ENCODE measurements at places on chromosomes 11 and 22. TPM values are rescaled to one million over a fixed set of nuclear protein-coding genes. Genes with fewer than 3 reads are reported as not detected.

- DNase-seq: no peak
Observed at GRCh38 chr11:2468363-2469235, 23.8 kb downstream of the KCNQ1 start.

DNA sequence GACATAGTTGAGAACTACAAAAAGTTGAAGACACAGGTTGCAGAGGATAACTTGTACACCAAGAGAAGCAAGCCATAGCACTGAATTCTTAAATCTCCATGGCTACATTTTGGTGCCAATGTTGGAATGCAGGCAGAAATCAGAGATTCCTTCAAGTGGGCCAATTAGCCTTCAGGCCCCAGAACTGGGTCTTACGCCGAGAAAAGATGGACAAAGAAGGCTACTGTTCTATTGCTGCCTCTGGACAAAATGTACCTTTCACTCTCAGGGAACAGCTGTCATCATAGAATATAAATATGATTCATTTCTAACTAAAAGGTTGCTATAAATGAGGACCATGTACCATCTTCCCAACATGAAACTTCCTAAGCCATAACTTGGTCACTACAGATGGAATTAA lies 13.7 kb downstream of the TMEM216 start:
- DNase-seq: no peak

- no peak for DNase-seq
Observed at GRCh38 chr11:15750535-15751308, 605.6 kb downstream of the SOX6 start.

GRCh38 chr11:73664877-73665276 lies 18.5 kb downstream of the PLEKHB1 start:
- no peak for DNase-seq

GRCh38 chr11:74546752-74547151 lies 45.6 kb upstream of the POLD3 start:
- no peak for DNase-seq

DNA sequence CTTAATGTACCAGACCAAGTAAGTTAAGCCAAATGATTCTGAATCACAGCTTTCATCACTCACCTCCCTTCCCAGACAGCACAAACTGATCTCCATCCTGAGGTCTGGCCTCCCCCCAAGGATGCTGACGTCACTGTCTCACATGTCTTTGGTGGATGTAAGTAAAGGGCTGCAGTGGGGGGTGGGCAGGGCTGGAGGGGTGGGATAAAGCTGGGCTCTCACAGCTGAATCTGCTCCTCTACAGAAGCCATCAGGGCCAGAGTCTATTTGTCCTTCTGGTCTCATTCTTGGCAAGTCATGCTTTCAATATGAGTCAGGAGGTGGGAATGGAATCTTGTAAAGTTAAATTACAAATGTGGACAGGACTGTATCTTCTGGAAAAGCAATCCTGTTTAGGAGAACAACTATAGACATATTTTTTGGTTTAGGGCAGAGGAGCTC lies 32.7 kb downstream of the P4HA3 start:
- DNase-seq: no peak

- no peak for DNase-seq
Observed at GRCh38 chr22:38481162-38481870, 13.4 kb downstream of the KDELR3 start.

DNA sequence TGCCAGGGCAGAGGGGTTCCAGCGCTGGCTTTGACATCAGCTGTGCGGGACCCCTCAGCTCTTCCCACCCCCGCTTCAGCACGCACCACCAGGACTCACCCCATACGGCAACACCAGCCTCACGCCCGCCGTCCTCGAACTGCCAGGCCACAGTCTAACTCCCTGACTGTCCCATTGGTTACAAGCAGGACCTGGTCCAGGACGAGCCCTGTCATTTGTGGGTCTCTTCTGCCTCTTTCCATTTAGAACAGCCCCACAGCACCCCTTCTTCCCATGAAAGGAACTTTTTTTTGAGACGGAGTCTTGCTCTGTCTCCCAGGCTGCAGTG lies 81.7 kb downstream of the PHF21B start:
- DNase-seq: no peak

DNA sequence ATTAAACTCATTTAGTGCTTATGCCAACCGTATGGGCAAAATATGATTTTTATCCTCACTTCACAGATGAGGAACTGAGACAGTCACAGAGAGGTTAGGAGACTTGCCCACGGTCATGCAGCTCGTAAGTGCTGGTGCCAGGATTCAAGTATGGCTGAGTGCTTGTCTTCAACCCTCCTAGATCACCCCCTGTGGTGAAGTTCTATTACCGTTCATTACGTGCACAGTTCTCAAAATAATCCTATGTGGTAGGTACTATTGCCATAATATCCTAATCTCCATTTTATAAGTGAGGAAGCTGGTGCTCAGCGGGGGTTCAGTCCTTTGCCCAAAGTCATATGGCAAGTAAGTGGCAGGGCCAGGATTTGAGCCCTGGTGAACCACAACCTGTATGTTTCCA lies 1.5 kb downstream of the MIEF1 start:
- no peak for DNase-seq

DNA sequence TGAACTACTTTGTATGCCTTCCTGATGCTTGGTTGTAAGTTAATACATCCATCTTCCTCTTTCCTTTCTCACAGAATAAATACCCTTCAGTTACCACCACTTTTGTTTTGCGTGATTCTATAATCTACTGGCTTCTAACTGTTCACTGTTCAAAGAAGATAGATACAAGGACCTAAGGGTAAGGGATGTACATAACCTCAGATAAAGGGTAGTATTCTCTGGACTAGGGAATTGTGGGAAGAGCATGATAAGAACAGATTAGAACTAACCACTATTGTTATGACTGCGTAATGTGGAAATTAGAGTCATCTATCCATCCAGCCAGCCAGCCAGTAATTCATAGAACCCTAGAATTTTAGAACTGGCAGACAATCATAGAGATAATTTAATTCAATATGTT lies 36.4 kb downstream of the MAP6 start:
- no peak for DNase-seq

DNA sequence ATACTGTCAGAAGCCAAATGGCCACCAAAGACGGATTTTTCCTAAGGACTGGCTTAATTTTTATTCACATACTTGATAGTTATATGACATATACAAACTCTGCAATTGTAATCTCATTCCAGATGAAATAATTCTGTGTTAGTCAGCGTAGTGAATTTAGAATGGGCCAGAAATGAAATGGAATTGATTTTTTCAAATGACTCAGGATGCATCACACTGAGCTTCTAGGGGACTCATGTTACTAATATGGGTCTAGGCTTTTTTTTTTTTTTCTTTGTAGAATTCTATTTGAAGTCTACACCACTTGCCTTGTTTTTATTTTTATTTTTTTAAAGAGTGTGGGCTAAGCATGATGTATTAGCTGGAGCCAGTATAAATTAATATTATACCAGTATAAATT lies 62.7 kb downstream of the SPECC1L start:
- no peak for DNase-seq

DNA sequence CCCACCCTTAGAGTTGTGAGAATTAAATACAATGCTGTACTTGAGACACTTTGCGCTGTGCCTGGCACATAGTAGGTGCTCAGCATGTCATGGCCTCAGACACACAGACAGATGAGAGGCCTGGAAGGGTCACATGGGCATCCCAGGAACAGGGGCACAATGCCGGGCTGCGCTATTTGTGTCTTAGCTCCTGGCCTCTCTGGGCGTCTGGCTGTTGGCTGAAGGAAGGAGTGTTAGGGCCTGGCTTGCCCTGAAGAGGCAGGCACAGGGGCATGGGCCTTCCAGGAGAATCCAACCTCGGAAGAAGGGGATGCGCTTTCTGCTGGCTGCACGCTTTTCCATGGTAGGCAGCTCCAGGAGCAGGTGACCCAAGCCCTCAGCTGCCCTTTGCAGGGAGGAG lies 41.4 kb downstream of the ST14 start:
- no peak for DNase-seq

DNA sequence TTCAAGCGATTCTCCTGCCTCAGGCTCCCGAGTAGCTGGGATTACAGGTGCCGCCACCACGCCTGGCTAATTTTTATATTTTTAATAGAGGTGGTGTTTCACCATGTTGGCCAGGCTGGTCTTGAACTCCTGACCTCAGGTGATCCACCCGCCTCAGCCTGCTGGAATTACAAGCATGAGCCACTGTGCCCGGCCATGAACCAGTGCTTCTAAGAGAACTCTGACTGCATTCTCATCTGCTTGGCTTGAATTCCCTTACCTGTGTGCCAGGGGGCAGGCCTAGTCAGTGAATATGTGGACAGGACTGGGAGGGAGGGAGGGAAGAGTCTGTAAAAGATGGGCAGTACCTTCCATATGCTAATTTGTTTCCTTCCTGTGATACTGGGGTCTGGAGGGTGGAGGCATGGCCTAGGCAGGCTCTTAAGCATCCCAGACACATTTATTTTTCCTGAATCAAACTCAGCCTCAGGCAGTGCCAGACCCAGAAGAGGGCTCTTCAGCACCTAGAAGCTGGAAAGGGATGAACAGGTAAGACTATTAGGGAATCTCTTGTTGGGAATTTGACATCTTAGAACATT lies 6.6 kb downstream of the RPS25 start:
- DNase-seq: no peak

- DNase-seq: no peak
Observed at GRCh38 chr11:79046366-79046765, 394.5 kb downstream of the TENM4 start.

GRCh38 chr11:111680486-111681175 lies 78.4 kb downstream of the SIK2 start:
- no peak for DNase-seq

GRCh38 chr11:41245704-41246398 lies 213.6 kb downstream of the LRRC4C start:
- no peak for DNase-seq

DNA sequence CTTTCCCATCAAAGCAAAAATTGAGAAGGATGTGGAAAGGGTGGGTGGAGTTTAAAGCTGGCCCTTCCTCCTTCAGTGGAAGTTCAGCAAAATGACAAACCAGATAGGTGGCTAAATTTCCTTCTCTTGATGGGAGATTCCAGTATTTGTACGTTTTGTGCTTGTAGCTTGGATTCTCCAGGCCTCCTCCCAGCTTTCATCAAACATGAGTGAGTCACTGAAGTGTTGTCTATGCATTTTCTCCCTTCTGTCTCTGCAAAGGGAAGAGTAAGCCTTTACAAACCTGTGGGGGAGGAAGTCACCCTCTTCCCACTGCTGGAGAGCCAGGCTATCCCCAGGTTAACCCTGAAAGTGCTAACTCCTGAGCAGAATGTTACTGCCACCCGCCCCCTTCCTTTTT lies 6.4 kb downstream of the MARK2 start:
- no peak for DNase-seq

DNA sequence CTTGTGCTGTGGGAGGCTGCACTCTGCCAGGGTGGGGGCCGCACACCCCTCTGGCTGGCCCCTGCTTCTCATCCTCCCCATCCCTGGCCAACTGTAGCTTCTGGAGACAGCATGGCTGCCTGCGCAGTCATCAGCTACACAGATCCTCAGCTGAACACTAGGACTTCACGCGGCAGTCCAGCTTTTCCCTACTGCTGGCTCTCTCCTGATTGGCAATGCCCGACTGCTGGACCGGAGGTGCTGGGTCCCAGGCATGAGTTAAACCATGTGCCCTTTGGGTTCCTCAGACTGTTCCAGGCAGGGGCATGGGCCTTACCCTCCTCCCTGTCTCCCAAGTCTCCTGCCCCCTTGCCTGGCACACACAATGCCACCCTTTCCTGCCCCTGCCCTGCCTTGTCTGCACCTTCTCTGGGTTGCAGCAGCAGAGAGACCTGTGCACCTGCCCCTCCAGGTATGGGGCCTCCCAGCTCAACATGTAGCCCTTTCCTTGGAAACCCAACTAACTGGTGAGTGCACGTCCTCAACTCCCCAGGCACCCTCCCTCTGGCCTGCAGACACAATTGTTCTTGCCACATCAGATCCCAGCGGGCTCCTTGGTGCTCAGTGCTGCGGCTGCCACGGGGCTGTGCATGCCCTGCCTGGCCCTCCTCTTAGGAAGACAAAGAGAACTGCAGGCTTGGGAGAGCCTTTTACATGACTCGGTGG lies 1039.2 kb downstream of the TBC1D22A start:
- DNase-seq: no peak

DNA sequence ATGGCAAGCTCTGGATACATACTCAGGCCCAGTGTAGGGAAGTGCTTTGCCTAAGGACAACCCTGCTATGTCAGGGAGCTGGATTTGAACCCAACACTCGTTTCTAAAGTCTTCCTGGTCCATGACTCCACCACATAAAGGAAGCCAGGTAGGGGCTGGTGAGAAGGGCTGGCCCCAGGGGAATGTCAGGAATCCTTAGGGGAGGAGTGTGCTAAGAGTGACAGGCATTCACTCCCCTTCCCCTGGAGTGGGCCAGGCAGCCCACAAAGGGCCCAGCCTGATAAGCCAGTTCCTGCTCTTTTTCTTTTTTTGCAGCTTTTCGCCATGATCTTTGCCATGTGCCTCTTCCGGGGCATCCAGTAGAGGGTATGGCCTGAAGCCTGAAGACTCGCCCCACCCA lies 21.9 kb downstream of the TP53I11 start:
- no peak for DNase-seq

GRCh38 chr11:73274722-73275380 lies 2.7 kb downstream of the P2RY6 start:
- DNase-seq: no peak

GRCh38 chr22:25777870-25778269 lies 35.9 kb downstream of the MYO18B start:
- DNase-seq: peak; percentile 8

- peak; percentile 13 for DNase-seq
Observed at GRCh38 chr11:36292311-36292722, 3.1 kb upstream of the COMMD9 start.

DNA sequence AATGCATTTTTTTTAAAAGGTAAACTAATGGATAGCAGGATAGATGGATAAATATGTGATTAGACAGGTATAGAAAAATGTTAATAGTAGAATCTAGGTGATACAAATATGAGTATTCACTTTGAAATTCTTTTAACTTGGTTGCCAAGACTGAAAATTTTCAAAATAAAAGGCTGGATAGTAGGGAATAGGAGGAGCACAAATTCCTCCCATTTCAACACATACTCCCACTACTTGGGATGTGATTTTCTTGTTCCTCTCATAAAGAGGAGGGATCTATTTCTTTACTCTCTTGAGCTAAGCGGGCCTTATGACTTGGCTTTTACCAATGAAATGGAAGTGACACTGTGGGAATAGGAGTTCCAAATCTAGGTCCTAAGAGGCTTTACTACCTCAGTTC lies 35.9 kb downstream of the PIK3C2A start:
- DNase-seq: no peak

- DNase-seq: no peak
Observed at GRCh38 chr11:20530942-20531703, 68.3 kb upstream of the SLC6A5 start.

OPCML gene
- not detected for total RNA-seq

SYCE3 gene
- total RNA-seq: not detected

CNTN5 gene
- total RNA-seq: not detected

MTCH2 gene
- total RNA-seq: 118 TPM

TEX54 gene
- 1.3 TPM for total RNA-seq

TRPM5 gene
- not detected for total RNA-seq

OR52A1 gene
- total RNA-seq: not detected

CAPRIN1 gene
- total RNA-seq: 285 TPM

TEX12 gene
- 0.24 TPM for total RNA-seq

FBXO3 gene
- 18.6 TPM for total RNA-seq
